H1 (cell line): ENCODE measurements at places on chromosomes 3 and 15. TPM values are rescaled to one million over a fixed set of nuclear protein-coding genes. Genes with fewer than 3 reads are reported as not detected.

DNA sequence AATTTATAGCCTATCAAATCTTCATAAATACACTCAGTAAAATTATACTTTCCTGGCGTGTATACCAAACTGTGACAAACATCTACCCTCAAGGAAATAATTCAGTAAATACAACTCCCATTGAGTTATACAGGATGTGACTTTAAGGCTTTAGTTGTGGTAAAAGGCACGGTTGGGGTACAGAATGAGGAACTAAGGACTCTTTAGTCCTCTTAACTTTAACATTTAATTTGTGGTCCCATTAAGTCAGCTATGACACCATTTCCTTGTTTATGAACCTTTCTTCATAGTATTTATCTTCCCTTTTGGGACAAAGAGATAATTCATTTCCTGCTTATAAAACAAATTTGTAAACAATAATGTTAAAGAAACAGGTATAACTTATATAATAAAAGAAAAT lies 30.2 kb downstream of the IFT80 start:
- no peak overlapping the region for H3K4me3 ChIP-seq
- no peak for DNase-seq
- no peaks in the 10 kb centered on the region for H3K36me3 ChIP-seq
- no peak overlapping the region for H3K27ac ChIP-seq
- no peaks in the 10 kb centered on the region for H3K4me1 ChIP-seq

GRCh38 chr3:142941373-142942123 lies 21.9 kb downstream of the PAQR9 start:
- no peak for DNase-seq
- H3K27ac ChIP-seq = no peak overlapping the region
- no peaks in the 10 kb centered on the region for H3K36me3 ChIP-seq
- no peaks in the 10 kb centered on the region for H3K4me1 ChIP-seq

DNA sequence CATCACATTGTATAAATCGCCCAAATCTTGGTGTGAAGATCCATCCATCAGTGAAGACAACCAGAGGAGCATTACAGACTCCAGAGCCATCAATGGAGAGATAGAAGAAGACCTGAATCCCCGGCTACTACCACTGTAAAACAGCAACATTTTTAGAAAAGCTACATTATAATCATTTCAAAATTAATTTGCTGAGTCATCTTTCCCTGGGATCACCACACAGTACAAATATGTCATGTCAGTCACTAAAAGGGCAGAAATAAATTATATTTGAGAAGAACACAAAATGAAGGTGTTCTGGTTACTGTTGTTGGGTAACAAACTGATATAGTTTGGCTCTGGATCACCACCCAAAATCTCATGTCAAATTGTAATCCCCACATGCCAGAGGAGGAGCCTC lies 218.5 kb upstream of the STT3B start:
- H3K36me3 ChIP-seq = no peaks in the 10 kb centered on the region
- DNase-seq = no peak
- H3K27ac ChIP-seq = no peak overlapping the region
- H3K4me1 ChIP-seq = no peaks in the 10 kb centered on the region
- no peaks in the 10 kb centered on the region for H3K27me3 ChIP-seq
- no peak overlapping the region for H3K4me3 ChIP-seq

GRCh38 chr3:39707314-39707909 lies 102.0 kb upstream of the MYRIP start:
- no peaks in the 10 kb centered on the region for H3K27me3 ChIP-seq
- no peak overlapping the region for H3K4me3 ChIP-seq
- no peaks in the 10 kb centered on the region for H3K4me1 ChIP-seq
- no peaks in the 10 kb centered on the region for H3K36me3 ChIP-seq

GRCh38 chr3:32705232-32705631 lies 20.2 kb downstream of the CNOT10 start:
- H3K4me1 ChIP-seq = no peaks in the 10 kb centered on the region
- no peak for DNase-seq
- H3K27ac ChIP-seq = no peak overlapping the region
- peaks cover 16% of the 10 kb centered on the region; the same call in 1 of the 2 replicates for H3K36me3 ChIP-seq
- no peak overlapping the region for H3K4me3 ChIP-seq
- H3K27me3 ChIP-seq = no peaks in the 10 kb centered on the region

DNA sequence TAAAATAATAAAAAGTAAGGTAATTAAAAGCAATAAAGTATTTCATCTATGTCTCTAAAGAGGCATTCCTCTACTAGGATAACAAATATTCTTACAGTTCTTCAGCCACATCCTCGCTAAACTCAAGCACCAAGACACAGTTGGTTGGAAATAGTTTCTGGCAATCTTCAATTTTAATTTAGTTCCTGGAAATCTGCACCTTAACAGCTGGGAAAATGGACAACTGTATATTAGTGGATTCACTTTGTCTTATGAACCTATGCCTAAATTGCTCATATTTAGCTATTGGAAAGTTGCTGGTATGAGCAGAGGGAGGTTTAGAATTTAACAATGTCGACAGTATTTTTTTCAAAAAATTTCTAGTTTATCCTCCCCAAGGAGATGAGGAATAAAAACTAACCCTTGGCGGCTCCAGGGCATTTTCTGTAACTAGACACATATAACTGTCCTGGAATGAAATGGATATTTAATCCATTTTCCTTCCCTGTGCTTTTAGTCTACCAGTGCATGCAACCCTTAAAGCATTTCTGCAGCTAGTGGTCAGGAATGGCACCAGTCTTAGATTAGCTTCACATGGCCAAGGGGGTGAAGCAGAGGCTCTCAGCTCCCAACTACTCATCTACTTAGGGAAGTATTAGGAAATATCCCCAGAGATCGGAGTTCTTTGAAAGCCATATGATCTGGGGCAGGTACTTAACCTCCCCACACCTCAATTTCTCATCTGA lies 290.0 kb upstream of the THBS1 start:
- H3K36me3 ChIP-seq = no peaks in the 10 kb centered on the region
- no peak overlapping the region for H3K4me3 ChIP-seq
- no peak for DNase-seq
- no peaks in the 10 kb centered on the region for H3K4me1 ChIP-seq

DNA sequence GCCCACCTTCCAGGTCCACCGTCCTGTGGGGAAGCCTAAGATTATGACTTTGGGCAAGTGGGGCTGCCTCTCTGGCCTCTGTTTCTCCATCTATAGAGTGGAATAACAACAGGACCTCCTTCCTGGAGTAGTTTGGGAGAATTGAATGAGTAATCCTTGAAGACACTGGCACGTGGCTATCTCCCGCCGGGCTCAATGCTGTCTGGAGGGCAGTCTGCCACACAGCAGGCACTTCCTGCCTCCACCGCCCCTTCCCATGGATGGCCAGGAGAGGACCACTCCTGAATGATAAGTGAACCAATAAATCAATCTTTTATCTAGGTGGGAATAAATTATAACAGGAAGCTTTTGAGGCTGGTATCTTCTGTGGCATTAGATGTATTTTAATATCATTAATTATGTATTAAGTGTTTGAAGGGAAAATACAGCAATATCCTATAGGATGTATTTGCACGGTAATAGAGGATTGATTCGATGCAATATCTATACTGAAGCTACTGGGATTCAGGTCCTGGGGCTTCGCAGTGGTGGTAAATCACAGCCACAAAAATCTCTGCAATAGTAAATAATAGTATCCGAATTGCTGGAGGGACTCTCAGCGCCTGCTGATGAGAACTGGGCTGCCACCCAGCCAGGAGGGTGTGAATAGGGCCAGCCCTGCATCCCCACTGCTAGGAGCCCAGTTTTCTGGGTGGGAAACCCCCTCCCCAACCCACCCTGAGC lies 15.9 kb downstream of the MEGF11 start:
- DNase-seq = no peak
- peaks cover 3% of the 10 kb centered on the region for H3K4me1 ChIP-seq
- H3K36me3 ChIP-seq = no peaks in the 10 kb centered on the region; the same call in 1 of the 2 replicates
- H3K27me3 ChIP-seq = peaks cover 2% of the 10 kb centered on the region; the same call in 1 of the 2 replicates

DNA sequence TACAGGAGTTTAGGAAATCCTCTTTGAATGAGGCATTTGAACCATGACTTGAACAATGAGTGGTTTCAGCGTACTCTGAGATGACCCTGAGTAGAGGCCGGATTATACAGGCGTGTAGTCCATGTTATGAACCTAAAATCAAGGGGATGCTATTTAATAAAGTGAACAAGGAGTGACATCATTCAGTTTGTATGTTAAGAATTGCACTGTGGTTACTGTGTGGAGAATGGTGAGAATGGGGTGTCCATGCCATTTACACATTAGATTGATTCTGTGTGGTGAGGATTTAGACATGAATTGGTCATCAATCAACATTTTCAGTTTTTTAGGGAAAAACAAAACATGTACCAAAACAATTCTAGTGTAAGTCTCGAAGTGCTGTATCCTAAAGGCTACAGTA lies 65.8 kb downstream of the TPRG1 start:
- DNase-seq = no peak
- H3K36me3 ChIP-seq = no peaks in the 10 kb centered on the region
- H3K4me3 ChIP-seq = no peak overlapping the region
- no peaks in the 10 kb centered on the region for H3K4me1 ChIP-seq

DNA sequence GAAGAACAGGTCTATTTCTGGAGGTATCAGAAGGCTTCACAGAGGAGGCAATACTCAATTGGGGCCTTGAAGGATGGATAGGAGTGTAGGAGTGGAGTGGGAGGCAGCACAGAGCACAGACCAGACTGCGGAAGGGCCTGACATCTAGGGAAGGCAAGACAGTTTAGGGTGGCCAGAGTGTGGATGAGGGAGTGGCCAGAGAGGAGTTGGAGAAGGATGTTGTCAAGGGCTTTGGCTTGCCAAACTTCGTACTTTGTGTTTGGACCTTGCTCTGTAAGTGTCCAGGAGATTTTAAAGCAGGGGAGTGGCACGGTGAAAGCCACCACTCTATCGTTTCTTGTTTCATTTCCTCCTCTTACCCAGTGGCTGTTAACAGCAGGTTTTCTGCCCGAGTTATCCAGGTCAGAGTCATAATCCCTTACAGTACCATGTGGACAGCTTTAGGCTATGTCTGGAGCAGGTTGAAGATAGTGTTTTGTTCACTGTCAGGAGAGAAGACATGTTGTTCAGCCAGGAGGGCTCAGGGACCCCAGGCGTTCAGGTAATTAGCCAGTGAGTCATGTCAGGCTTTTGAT lies 12.3 kb downstream of the SMAD3 start:
- no peak overlapping the region for H3K4me3 ChIP-seq
- H3K27ac ChIP-seq = no peak overlapping the region
- no peak for DNase-seq
- H3K4me1 ChIP-seq = no peaks in the 10 kb centered on the region; the same call in 1 of the 2 replicates

- H3K36me3 ChIP-seq = no peaks in the 10 kb centered on the region
- DNase-seq = no peak
- H3K27ac ChIP-seq = no peak overlapping the region
- no peak overlapping the region for H3K4me3 ChIP-seq
Measured at GRCh38 chr3:159781867-159782266, 206.8 kb upstream of the IL12A start.

DNA sequence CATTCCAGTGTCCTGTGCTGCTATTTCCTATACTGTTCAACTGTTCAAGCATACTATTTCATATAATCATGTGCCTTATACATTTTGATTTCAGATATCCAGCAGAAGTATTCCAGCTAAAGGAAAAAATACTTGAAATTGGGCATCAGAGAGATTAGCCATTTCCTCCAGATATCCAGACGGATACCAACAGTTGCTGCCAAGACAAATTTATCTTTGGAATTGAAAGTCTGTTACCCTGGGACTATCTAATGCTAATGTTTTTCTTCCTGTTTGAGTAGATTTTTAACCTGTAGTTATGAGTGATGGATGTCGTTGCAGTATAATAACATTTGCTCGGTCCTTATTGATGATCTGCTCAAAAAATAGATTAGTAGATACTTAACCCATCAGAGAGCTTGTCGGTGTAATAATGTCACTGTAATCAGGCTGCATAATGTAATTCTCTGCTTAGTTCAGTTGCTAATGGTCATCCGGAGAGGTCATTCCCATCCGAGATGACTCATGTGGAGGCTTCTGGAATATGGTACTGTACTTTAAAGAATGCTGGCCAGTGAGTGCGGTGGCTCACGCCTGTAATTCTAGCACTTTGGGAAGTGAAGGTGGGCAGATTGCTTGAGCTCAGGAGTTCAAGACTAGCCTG lies 51.5 kb downstream of the TIMP4 start:
- H3K27me3 ChIP-seq = no peaks in the 10 kb centered on the region
- no peak overlapping the region for H3K27ac ChIP-seq
- no peak overlapping the region for H3K4me3 ChIP-seq
- no peaks in the 10 kb centered on the region for H3K36me3 ChIP-seq

DNA sequence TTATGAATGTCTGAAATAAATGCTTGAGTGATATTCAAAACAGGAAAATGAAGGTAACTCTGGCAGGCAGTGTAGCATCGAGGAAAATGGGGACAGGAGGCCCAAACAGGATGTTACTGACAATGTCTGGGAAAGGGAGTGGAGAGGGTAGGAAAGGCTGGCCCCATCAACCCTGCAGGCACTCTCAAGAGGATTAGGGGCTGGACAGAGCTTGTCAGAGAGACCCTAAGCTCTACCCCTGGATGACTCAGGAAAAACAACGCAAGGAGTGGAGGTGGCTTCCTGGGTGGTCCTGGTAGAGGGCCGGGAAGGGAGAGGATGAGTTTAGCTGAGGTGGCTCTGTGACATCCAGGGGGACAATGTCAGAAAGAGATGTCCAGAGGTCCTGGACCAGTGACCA lies 106.0 kb downstream of the RYK start:
- H3K27ac ChIP-seq = no peak overlapping the region
- H3K4me1 ChIP-seq = no peaks in the 10 kb centered on the region
- H3K36me3 ChIP-seq = no peaks in the 10 kb centered on the region
- no peaks in the 10 kb centered on the region for H3K27me3 ChIP-seq
- no peak for DNase-seq
- no peak overlapping the region for H3K4me3 ChIP-seq

DNA sequence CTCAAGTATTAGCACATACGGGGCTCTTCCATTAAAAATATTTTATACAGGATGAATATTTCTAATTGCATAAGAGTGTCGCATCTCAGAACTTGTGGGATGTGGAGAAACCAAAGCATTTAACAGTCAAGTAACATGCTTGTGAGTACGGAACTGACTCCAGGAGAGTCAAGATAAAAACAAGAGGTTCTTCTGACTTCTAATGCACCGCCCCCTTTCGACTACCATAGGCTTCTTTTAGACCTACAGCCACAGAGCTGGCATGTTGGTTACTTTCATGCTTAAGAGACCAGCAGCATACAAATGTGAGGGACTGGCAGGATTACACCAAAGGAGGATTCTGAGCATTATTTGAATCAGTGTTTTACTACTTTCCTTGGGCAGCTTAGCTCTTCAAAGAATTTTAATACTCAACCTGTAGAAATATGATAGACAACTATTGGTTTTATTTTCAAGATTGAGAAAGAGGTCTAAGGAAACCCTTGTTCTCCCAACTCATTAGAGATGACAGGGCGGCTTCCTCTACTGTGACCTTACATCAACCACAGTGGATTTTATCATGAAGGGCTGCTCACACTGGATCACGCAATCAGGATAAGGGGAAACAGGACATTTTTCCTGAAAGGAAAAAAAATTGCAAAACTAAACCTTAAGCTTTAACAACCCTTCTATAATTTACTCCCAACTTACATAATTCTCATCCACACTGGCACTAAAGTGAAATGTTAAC lies 14.0 kb downstream of the ETV5 start:
- H3K27ac ChIP-seq = no peak overlapping the region
- no peak for DNase-seq
- no peaks in the 10 kb centered on the region for H3K36me3 ChIP-seq

- no peak for DNase-seq
- H3K27me3 ChIP-seq = no peaks in the 10 kb centered on the region
- H3K36me3 ChIP-seq = no peaks in the 10 kb centered on the region
- no peak overlapping the region for H3K27ac ChIP-seq
- peaks cover 17% of the 10 kb centered on the region for H3K4me1 ChIP-seq
Measured at GRCh38 chr3:28575746-28576613, 227.4 kb upstream of the AZI2 start.

Gene GOLGA8H
- polyA plus RNA-seq = 0.26 and 0.49 TPM in 2 replicates

Gene CCR3
- polyA plus RNA-seq = not detected in 2 replicates

Gene GPR87
- 0.05 and 0.06 TPM in 2 replicates for polyA plus RNA-seq

Gene RFX7
- 9.4 and 10.4 TPM in 2 replicates for polyA plus RNA-seq

Gene OR5H14
- not detected in 2 replicates for polyA plus RNA-seq

Gene NKIRAS1
- polyA plus RNA-seq = 1.8 and 3.4 TPM in 2 replicates

Gene SH3GL3
- polyA plus RNA-seq = 7.3 and 14.1 TPM in 2 replicates

Gene KLHL6
- 0.05 and 0.08 TPM in 2 replicates for polyA plus RNA-seq

Gene NEIL1
- 10.4 and 19.5 TPM in 2 replicates for polyA plus RNA-seq
